ENCODE measurements at places on chromosomes 3 and 15.
A peak's percentile ranks its signal among the peaks of the same experiment; 100 is the strongest.

DNA sequence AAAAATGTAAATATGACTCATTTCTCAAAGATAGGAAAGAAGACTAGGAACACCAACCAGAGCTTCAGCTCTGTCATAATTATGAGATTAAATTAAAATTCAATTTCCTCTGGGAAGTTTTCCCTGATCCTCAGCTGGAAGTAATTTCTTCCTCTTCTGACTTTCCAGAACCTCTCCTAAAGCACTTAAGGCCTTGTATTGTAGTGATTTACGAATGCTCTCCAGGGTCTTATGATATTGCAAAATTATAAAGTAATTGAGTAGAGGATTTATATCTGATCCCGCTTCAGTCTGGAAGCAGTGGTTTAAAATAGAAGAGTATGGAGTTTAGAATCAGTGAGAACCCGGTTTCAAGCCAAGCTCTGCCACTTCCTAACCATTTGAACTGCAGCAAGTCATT, 279.8 kb downstream of the ZPLD1 start:
- DNase-seq, result peak; percentile 24

GRCh38 chr3:29494305-29495036, 213.6 kb downstream of the RBMS3 start:
- no peak for DNase-seq

DNA sequence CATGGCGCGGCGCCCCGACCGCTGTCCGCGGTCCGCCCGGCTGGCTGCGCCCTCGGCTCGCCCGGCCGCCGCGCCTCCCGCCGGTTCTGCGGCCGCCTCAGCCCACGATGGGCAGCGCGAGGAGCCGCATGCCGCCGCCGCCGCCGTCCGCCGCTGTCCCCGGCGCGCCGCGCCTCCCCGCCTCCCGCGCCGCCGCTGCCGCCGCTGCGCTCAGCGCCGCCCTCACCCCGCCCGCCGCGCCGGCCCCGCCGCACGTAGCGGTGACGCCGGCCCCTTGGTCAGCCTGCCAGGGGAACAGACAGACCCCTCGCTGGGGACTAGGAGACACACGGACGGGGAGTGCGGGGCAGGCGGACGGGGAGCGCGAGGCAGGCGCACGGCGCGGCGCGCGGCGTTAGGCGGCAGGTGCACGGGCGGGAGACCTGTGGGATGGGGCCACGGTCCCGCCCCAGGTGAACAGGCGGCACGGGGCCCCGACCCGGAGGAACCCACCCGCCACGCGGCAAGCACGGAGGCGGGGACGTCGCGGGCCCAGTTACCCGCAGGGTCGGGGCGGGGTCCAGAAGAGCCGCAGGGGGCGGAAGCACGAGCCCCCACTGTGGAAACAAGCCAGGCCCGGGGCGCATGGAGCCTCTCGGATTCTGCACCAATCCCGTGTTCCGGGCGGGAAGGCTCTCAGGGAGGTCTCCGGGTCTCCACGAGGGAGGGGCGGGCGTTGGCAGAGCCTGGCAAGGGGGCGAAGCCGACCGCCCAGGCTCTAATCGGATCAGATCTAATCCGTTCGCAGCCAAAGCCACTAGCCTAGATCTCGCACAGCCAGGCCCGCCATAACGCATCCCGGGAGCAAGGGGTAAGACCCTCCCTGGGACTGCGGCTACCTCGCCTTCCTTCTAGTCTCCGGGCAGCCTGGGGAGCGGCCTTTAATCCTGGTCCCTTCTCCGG, at the start of gene CSPG5:
CSPG5 (minus strand) TSS at position 175 of the 942 bp plus-strand sequence; CDS start at position 3, 172 bp downstream.
- DNase-seq, result no peak

- DNase-seq, result no peak
These were observed 35.9 kb upstream of the CTNNB1 start for GRCh38 chr3:41163421-41163820.

DNA sequence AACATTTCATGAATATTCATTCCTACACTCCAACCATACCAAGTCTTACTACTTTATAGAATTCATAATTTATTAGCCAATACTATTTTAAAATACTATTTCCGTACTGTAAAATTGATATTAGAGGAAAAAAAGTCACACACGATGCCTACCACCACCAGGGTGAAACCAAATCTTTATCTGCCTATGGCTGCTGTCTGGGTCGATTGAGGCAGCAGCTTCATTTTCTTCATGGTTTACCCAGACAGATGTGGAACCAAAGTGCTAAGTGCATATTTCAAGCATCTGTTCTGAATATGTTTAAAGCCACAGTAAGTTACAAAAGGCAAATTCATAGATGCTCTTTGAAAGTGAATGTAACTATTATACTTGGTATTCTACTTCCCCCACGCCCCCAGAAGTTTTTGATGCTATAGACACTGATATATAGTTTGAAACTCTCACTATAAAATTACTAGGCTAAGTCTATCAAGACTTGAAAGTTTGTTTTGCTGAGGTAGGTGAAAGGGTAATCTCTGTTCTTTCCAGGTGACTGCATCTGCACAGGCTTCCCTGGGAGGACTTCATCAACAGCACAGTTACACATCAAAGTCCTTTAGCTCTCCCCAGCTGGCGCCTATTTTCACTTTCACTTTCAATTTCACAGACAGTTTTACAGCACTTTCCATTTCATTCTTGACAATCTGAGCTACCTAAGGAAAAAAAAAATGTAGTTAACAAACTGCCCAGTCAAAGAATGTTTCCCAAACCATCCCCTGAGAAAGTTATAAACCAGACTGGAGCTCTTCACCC, 113.9 kb downstream of the POLQ start:
- DNase-seq, result peak; percentile 29

GRCh38 chr3:131755380-131755779, 252.6 kb upstream of the MRPL3 start:
- no peak for DNase-seq

DNA sequence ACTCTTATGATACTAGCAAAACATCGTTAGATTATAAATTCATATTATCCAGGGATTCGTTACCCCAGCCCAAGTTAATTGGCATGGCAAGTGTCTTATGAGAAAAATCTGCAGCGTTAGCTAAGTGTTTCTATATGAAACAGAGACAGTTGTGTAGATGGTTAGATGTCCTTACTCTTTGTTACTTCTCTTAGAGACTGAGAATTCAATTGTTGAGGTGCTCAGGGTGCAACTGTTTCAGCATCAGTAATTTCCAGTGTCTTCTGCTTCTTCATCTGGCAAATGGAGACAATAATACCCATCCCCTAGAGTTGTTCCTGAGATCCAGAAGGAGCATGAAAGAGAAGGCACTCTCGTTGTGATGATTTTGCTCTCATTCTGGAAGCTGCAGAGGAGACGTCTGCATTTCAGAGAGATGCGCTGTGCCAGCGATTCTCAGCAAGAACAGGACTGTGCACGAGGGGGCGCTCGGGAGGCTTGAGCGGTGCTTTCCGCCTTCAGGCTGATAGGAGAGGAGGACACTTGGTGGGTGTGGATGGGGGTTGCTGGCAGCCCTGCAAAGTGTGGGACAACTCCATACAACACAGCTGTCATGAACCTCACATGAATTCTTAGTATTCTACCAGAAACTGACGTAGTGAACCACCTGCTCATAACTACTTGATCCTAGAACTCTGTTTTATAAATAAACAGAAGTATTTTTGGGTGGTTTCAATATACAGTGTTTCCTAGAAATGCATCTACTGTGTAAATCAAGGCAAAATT, 39.7 kb upstream of the SPSB4 start:
- DNase-seq, result peak; percentile 84

DNA sequence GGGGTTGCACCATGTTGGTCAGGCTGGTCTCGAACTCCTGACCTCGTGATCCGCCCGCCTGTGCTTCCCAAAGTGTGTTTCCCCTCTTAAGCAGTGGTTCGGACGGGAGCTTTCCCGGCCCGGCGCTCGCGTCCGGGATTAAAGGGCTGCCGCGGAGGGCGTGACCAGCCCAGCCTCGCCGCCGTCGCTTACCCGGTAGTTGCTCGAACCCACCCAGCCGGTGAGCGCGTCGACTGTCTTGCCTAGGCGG, 513 bp downstream of the CLASP2 start:
- peak; percentile 52 for DNase-seq

GRCh38 chr3:106088304-106088703, 219.5 kb upstream of the CBLB start:
- DNase-seq, result no peak

GRCh38 chr3:136518102-136518501, 234.1 kb downstream of the STAG1 start:
- no peak for DNase-seq

DNA sequence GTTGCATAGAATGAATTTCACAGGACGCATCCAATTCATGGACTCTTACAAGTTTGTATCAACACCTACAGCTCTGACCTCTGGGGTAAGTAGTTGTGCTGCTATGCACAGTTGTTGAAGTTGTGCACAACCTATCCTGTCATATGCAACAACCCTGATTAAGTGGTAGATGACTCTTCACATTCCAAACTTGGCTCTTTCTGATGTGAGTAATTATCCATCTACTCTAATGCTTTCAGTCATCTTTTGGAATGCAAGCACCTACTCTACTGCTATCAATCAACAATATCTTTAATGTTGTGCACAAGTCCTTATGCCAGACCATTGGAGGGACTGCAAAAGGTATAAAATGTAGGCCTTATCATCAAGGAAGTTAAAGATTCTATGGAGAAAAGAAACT, 921.4 kb downstream of the MCTP2 start:
- DNase-seq, result no peak

DNA sequence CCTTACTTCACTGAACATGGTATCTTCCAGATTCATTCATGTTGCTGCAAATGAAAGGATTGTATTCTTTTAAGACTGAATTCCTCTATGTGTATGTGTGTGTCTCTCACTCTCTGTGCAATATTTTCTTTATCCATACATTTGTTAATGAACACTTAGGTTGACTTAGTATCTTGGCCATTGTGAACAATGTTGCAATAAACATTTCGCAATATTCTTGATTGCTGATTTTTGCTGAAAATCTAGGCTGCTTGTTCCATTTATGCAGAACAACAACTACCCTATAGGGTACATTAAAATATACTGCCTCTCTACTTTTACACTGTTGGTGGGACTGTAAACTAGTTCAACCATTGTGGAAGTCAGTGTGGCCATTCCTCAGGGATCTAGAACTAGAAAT, 732.4 kb downstream of the CADM2 start:
- DNase-seq, result no peak

DNA sequence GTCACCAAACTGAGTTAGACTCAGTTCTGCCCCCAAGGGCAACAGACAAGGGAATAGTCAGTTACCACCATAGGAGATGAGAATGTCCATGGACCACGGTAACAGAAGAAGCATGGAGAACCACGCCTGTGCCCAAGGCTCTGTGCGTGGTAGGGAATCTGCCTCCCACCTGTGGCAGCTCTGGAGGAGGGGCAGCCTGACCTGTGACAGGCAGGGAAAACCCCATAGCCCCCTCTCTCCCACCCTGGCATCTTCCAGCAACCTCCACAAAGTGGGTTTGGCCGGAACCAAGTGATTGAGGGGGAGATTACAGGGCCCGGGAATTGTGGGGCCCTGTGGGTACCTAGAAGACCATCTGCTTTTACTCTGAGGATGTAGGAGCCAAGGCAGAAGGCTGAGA, 14.3 kb upstream of the LTF start:
- no peak for DNase-seq

DNA sequence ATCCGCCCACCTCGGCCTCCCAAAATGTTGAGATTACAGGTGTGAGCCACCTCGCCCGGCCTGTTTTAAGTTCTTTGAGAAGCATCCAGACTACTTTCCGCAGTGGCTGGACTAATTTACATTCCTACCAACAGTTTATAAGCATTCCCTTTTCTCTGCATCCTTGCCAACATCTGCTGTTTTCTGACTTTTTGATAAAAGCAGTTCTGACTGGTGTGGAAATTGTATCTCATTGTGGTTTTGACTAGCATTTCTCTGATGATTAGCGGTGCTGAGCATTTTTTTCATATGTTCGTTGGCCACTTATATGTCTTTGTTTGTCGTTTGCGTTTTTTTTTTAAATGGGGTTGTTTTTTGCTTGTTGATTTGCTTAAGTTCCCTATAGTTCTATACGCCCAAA, 208.4 kb upstream of the DPPA4 start:
- DNase-seq, result no peak

DNA sequence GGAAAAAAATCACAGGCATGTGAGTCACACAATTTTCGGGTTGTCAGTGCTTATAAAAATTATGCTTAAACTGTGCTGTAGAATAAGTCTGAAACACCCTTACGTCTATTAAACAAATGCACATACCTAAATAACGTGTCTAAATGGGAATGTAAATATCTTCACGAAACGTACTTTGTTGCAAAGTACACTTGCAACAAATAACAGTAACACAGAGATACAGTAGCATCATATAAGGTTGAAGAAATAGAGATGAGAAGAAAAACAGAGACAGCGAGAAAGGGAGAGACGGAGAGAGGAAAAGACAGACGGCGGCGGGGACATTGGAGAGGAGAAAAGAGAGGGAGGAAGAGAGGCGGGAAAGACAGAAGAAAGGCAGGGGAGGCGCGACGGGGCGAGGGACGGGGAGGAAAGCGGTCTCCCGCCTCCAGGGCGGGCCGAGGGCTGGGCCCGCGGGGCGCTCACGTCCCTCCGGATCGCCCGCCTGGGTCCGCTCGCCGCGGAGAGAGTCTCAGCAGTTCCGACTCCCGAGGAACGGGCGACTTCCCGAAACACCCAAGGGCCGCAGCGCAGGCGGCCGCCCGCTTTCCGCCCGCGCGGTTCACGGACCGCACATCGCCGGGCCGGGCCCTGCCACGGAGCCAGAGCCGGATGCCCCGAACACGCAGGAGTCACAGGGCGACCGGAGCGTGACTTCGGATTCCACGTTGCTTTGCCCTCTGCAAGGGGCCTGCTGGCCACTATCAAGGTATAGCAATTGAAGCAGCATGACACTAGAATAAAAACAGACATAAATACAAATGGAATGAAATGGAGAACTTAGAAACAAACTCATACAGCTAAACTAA, 153.4 kb downstream of the LMLN start:
- no peak for DNase-seq

DNA sequence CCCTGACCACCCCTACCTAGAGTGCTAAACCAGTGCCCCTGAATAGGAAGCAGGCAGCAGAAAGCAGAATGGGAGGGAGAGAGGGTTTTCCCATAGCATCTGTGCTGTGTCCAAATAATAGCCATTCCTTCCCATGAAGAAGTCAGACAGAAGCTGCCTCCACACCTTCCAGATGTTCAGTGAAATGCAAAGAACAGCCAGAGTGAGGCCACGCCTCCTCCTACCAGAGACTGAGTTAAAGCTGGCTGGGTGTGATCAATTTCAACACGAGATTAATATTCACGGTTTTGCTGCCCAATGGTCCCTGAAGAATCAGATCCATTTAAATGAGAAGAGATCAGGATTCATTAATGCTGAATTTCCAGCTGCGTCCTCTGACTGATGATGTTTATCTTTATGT, 111.8 kb downstream of the SRGAP3 start:
- DNase-seq, result no peak

DNA sequence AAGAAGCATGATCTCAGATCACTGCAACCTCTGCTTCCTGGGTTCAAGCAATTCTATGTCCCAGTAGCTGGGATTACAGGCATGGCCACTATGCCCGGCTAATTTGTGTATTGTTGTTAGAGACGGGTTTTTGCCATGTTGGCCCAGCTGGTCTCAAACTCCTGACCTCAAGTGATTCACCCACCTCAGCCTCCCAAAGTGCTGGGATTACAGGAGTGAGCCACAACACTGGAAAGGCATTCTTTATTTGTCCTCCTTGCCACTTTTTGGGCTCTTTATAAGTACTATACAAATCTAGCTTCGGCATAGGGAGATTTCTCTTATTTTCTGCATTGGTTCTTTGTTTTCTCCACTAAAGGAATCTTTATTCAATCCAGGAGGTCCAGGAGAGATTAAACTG, 18.6 kb downstream of the CMTM8 start:
- no peak for DNase-seq
